Stomach (tissue), 19 donors: ENCODE measurements at places on chromosomes 6 and 20. TPM values are rescaled to one million over a fixed set of nuclear protein-coding genes. Genes with fewer than 3 reads are reported as not detected.

DNA sequence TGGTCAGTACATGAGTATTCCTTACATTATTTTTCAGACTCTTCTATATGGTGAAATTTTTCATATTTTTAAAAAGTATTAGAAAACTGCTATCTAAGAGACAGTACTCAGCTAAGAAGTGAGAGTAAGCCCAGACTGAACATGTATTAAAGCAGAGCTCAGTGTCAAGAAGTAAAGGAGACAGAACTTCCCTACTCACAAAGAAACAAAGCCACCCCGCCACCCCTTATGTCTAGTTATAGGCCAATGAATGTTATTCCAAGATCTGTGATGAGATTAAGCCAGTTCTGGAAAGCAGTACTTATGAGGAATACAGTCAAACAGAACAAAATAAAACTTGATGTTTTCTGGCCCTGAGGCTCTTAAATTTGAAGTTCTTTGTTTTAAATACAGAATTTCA, 114.5 kb downstream of the RNGTT start:
- no peaks in the 10 kb centered on the region for H3K36me3 ChIP-seq
- no peak overlapping the region for H3K4me3 ChIP-seq
- H3K27ac ChIP-seq: no peak overlapping the region
- H3K27me3 ChIP-seq: no peaks in the 10 kb centered on the region

DNA sequence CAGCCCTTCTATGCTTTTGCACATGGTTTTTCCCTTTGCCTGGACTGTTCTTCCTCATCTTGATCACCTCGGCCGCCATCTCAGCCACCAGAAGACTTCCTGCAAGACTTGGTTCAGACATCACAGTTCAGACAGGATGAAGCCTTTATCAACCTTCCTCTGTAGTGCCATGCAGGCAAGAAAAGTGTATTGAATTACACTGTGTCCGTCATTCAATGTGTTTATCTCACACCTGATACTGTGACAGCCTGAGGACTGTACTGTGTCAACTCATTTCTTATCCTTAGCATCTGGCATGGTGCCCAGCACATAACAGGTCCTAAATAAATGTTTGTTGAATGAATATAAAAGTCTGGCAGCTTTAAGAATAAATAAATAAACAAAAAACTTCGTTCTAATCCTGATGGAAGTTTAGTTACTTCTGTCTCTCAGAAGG, 133.3 kb upstream of the MAN1A1 start:
- no peaks in the 10 kb centered on the region for H3K36me3 ChIP-seq
- no peaks in the 10 kb centered on the region for H3K27me3 ChIP-seq
- no peaks in the 10 kb centered on the region for H3K4me1 ChIP-seq
- no peak overlapping the region for H3K27ac ChIP-seq
- H3K4me3 ChIP-seq: no peak overlapping the region

DNA sequence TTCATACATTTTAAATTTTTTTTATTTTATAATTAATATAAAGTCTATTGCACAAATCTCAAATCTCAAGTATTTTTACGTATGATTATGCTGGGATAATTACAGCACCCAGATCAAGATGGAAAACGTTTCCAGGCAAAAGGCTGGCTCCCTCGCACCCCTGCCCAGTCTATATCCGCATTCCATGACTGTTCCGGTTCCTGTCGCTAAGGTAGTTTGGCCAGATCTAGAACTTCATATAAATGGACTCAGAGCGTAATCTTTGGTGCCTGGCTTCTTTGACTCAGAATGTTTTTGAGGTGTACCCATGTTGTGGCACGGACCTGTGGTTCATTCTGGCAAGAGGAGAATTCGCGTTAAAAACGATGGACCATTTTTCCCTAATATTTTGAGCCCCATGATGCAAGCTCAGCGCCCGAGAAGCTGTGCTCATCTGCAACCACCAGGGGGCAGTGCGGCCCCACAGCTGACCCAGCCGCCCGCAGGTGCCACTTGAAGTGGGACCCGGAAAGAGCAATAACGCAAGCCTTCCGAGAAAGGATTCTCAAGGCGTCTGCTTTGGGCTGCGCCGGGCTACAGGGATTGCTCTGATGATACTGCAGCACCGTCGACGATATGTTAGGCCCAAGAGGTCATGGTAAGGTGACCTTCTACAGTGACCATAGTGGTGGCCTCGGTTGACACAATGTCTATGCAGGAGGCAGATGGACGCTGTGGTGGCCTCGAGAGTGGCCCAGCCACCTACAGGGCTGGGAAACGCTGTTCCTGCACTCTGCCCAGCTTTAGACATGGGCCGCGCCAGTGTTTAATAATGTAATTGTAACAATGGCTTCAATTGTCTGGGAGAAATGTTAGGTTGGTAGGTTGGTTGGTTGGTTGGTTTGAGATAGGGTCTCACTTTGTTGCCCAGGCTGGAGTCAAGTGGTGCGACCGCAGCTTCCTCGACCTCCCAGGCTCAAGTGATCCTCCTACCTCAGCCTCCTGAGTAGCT, 160.1 kb downstream of the ZMYND8 start:
- peaks cover 10% of the 10 kb centered on the region for H3K4me1 ChIP-seq
- H3K27me3 ChIP-seq: no peaks in the 10 kb centered on the region
- H3K36me3 ChIP-seq: no peaks in the 10 kb centered on the region
- no peak overlapping the region for H3K4me3 ChIP-seq
- no peak overlapping the region for H3K27ac ChIP-seq
- peak; percentile 81 for DNase-seq

DNA sequence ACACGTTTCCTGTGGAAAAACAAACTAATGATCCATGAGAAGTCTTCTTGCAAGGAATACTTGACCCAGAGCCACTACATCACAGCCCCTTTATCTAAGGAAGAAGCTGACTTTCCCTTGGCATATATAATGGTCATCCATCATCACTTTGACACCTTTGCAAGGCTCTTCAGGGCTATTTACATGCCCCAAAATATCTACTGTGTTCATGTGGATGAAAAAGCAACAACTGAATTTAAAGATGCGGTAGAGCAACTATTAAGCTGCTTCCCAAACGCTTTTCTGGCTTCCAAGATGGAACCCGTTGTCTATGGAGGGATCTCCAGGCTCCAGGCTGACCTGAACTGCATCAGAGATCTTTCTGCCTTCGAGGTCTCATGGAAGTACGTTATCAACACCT, 35.4 kb downstream of the GCNT2 start:
- no peak for DNase-seq
- peak overlapping the region; percentile 36 for H3K27ac ChIP-seq
- H3K27me3 ChIP-seq: no peaks in the 10 kb centered on the region
- peaks cover 32% of the 10 kb centered on the region for H3K4me1 ChIP-seq

GRCh38 chr6:31299511-31299910, 27.6 kb upstream of the HLA-C start:
- no peak overlapping the region for H3K4me3 ChIP-seq
- no peaks in the 10 kb centered on the region for H3K4me1 ChIP-seq
- DNase-seq: no peak
- no peak overlapping the region for H3K27ac ChIP-seq

DNA sequence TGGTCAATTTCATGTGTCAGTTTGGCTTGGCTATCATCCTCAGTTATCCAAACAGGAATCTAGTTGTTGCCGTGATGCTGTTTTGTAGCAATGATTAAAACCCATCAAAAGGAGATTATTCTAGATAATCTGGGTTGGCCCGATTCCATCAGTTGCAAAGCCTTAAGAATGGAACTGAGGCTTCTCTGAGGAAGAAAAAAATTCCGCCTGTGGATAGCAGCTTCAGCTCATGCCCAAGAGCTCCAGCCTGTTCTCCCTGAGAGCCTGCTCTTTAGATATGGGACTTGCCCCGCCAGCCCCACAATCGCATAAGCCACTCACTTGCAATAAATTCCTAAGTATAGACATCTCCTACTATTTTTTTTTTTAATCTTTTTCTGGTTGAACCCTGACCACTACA, 61.5 kb downstream of the SEL1L2 start:
- H3K27me3 ChIP-seq: no peaks in the 10 kb centered on the region
- no peak for DNase-seq
- no peak overlapping the region for H3K27ac ChIP-seq
- no peaks in the 10 kb centered on the region for H3K36me3 ChIP-seq

- no peak overlapping the region for H3K4me3 ChIP-seq
- peak overlapping the region; percentile 47 for H3K27ac ChIP-seq
- no peaks in the 10 kb centered on the region for H3K27me3 ChIP-seq
- H3K36me3 ChIP-seq: no peaks in the 10 kb centered on the region
- no peak for DNase-seq
Measured at GRCh38 chr6:74879976-74880375, 325.9 kb downstream of the COL12A1 start.

- H3K4me1 ChIP-seq: peaks cover 2% of the 10 kb centered on the region
- DNase-seq: no peak
- no peak overlapping the region for H3K27ac ChIP-seq
- H3K4me3 ChIP-seq: no peak overlapping the region
Measured at GRCh38 chr20:17438436-17439039, 92.6 kb downstream of the BFSP1 start.

The UBE2C gene
- total RNA-seq: 14.6 TPM
